CD8-positive, alpha-beta memory T cell (primary cell): ENCODE measurements at places on chromosomes 3 and 15. TPM values are rescaled to one million over a fixed set of nuclear protein-coding genes. Genes with fewer than 3 reads are reported as not detected.

TERC gene
- 13.7 TPM for total RNA-seq

DNA sequence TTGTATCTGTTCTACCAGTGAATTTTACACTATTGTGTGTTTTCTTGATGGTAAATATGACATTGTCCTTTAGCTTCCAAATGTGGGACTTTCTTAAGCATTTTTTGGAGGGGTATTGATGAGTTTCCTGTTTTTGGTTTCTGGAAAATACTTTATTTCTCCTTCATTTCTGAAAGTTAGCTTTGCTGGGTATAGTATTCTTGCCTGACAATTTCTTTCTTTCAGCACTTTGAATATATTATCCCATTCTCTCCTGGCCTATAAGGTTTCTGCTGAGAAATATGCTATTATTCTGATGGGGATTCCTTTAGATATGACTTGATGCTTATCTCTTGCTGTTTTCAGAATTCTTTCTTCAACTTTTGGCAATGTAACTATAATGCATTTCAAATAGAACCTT is 15.4 kb upstream of the ATP2C1 start:
- H3K27me3 ChIP-seq, result no peaks in the 10 kb centered on the region
- no peak overlapping the region for H3K27ac ChIP-seq
- no peak overlapping the region for H3K4me3 ChIP-seq
- no peaks in the 10 kb centered on the region for H3K36me3 ChIP-seq

- H3K27me3 ChIP-seq, result no peaks in the 10 kb centered on the region
- H3K27ac ChIP-seq, result no peak overlapping the region
- DNase-seq, result no peak
- H3K4me1 ChIP-seq, result peaks cover 11% of the 10 kb centered on the region
These were observed 18.5 kb downstream of the TNK2 start for GRCh38 chr3:195889870-195890295.

DNA sequence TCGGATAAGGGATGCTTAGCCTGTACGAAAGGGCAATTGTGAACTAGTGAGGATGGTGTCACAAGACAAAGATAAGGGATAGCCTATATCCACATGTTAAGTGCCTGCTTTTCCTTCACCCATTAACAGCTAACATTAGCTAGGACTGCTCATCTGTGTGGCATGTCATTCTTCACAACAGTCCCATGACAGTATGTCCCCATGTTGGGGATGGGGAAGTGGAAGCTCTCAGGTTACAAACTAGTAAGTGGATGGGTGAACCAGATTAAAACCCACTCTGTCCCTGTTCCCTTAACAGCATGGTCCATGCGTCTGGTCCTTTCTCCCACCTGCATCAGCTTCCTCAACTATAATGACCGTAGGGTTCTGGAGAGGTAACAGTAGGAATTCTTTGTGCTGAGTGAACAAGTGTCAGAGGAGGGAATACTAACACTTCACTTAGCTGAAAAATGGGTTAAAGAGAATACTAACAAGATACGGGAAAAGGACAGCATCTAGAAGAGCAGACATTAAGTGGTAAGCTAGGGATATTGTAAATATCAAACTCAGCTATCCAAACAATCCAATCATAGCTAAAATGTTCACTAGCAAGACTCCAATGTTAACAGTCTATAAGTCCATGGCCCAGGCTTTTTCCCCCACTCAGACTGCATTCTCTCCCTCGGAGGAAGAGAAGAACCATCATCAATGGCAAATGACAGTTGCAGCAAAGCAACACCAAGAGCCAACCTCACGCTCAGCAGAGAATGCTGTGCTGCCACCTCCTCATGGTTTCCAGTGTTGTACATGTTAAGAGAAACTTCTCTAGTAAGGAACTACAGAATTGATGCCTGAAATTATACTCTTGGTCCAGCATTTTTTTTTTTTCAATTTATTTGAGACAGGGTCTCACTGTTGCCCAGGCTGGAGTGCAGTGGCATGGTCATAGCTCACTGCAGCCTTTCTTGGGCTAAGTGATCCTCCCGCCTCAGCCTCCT is 5.0 kb downstream of the RPLP1 start:
- H3K27ac ChIP-seq, result no peak overlapping the region
- no peak for DNase-seq
- H3K4me1 ChIP-seq, result peaks cover 36% of the 10 kb centered on the region
- no peak overlapping the region for H3K4me3 ChIP-seq

EBLN2 gene
- 4.7 TPM for total RNA-seq

ZNF774 gene
- 0.64 TPM for total RNA-seq

DNA sequence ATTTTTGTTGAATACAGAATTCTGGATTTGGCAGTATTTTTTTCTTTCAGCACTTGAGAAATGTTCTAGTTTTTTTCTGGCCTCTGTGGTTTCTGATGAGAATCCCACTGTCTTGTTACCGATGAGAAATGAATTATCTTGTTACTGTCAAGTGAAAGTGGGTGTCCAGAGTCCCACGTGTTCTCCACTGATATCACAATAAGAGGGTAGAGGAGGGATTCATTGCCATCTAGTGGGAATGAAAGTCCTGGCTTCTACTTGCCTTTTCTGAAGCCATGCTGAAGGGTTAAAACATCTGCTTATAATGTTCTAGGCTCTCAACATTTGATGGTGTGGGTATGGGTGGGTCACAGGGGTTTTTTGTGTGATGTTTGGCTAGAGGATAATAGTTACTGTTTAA is 66.1 kb downstream of the SEC22A start:
- no peaks in the 10 kb centered on the region for H3K4me1 ChIP-seq
- no peak for DNase-seq
- H3K4me3 ChIP-seq, result no peak overlapping the region

- no peaks in the 10 kb centered on the region for H3K27me3 ChIP-seq
- DNase-seq, result peak; percentile 77
- H3K4me3 ChIP-seq, result peak overlapping the region; percentile 22
- H3K27ac ChIP-seq, result peak overlapping the region; percentile 24
These were observed 111.0 kb upstream of the KLF13 start for GRCh38 chr15:31215490-31216214.

- no peaks in the 10 kb centered on the region for H3K36me3 ChIP-seq
- DNase-seq, result no peak
- H3K27me3 ChIP-seq, result no peaks in the 10 kb centered on the region
These were observed 314.1 kb upstream of the LRRC3B start for GRCh38 chr3:26308454-26308853.

LRRIQ4 gene
- 0.20 TPM for total RNA-seq

FGF7 gene
- total RNA-seq, result not detected

GRCh38 chr3:115348951-115349745 is 202.1 kb upstream of the ZBTB20 start:
- no peak overlapping the region for H3K27ac ChIP-seq
- no peak overlapping the region for H3K4me3 ChIP-seq
- DNase-seq, result no peak
- H3K36me3 ChIP-seq, result no peaks in the 10 kb centered on the region
- no peaks in the 10 kb centered on the region for H3K27me3 ChIP-seq
